ENCODE measurements at places on chromosomes 16 and 17.

- no peak for DNase-seq
Measured at GRCh38 chr17:35011671-35012216, 31.4 kb downstream of the LIG3 start.

- DNase-seq = no peak
Measured at GRCh38 chr17:31452561-31453110, 61.2 kb downstream of the RAB11FIP4 start.

GRCh38 chr16:56357241-56357764 is 68.0 kb downstream of the AMFR start:
- no peak for DNase-seq

DNA sequence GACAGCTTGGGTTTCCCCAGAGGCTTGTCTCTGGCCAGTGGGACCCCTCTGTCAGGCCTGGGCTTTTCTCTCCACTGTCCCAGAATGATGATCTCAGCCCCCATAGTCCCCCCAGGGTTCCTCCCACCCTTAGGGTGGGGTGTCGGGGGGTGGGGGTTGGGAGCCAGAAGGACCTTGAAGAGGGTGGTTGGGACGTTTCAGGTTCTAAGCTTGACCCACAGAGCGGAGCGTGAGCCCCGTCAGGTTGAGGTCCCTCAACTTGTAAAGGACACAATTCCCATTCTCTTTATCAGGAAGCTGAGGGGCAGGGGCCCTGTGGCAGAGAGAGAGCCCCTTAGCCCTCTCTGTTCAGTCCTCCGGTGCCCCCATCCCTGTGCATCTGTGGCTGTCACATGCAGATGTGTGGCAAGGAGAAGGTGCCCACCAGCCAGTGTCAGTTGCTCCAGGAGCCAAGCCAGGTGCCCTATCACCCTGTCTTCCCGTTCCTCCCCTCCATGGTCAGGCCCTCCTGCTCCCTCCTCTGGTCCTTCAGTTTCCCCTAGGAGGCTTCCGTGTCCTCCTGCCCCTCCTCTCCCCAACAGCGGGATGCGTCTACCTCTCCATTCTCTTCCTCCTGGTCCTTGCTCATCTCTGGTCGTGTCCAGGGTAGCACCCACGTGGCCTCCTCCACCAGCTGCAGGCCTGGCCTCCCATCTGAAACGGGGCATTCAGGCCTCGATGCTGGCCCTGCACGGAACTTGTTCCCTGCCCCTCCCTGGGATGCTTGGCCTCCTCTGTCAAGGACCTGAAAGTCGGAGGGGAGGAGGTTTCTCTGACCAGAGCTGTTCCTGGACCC is 1.5 kb upstream of the NTN3 start:
- no peak for DNase-seq

DNA sequence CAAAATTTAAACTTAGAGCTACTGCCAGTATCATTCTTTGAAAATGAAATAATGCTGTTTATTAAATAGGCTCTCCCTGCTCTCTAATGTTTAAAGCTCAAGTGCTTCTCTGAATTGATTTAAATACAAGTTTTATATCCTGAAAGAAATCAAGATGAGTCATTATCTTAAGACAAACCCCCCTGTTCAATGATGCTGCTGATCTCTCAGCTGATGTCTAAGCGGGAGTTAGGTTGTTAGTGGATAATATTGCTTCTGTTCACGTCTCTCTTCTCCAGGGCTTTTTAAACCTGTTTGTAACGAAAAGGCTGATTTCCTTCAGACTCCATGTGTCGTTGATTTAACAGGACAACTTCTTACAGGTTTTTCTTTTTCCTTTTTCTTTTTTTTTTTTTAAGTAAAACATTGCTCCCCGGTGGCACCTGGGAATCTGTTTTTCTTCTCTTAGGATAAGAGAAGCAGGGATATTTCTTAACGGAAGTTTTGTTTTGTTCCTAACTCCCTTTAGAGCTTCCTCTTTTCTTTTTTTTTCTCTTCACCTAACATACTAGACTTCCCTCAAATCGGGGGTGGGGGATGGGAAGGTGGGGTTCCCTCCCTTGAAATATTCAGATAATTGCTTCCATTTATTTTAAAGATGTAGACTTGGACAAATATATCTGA is 807 bp upstream of the LYRM9 start:
- DNase-seq = no peak

- DNase-seq = no peak
Measured at GRCh38 chr17:14903854-14904253, 361.3 kb downstream of the PMP22 start.

DNA sequence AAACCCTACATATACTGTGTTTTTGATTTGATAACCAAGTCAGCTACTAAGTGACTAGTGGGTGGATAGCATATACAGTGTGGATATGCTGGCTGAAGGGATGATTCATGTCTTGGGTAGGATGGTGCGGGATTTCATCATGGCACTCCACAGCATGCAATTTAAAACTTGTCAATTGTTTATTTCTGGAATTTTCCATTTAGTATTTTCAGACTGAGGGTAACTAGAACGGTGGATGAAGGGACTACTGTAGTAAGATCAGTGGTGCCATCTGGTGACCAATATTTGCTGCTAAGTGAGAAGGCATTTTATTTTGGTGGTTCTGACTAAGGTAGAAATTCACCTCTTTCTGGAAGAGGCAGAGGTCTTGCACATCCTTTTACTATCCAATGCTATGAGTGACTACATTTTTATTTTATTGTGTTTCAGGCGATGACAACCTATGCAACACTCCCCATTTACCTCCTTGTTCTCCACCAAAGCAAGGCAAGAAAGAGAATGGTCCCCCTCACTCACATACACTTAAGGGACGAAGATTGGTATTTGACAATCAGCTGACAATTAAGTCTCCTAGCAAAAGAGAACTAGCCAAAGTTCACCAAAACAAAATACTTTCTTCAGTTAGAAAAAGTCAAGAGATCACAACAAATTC is 3.1 kb downstream of the CDC6 start:
- DNase-seq = peak; percentile 88

GRCh38 chr16:2471016-2471652 is at the start of gene NTN3:
NTN3 (plus strand) TSS chr16:2471297; CDS start chr16:2471702, 405 bp downstream.
- no peak for DNase-seq

- no peak for DNase-seq
Measured at GRCh38 chr16:6932871-6933385, 399.7 kb upstream of the RBFOX1 start.

- DNase-seq = no peak
Measured at GRCh38 chr17:50080827-50081226, 14.3 kb upstream of the PDK2 start.

DNA sequence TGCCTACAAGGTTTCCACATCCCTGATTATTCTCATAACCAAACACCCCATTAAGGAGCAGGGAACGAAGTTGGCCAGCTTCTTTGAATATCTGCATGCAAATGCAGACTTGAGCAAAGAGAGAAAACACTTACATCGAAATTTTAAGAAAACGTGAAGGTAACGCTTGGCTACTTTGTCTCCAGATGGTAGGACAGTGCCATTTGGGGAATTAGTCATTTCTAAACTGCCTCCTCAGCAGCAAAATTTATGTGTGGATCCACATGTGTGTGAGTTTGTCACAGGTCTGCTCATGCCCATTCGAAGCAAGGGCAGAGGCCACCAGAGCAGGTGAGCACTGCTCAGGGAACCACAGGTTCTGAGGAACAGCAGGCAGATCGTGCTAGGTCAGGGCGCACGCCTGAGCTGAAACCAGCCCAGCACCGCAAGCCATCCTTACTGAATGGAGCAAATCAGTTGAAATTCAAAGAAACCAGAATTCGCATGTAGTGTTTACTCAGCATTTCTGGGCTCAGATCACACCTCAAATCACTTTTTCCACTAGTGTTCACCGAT is 80.1 kb downstream of the SOCS1 start:
- no peak for DNase-seq

GRCh38 chr17:39735882-39736281 is 1.9 kb upstream of the GRB7 start:
- no peak for DNase-seq

DNA sequence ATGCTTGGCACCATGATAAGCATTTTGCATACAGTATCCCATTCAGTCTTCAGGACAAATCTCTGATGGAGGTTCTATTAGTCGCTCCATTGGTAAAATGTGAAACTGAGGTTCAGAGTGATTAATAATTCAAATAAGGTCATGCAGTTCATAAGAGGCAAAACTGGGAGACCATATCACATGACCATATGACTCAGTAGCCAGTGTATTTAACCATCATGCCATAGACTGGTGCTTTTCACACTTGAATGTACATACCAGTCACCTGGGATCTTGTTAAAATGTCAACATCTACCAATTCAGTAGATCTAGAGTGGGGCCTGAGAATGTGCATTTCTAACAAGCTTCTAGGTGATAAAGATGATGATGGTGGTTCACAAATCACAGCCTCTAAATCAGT is 4.3 kb downstream of the ACSM3 start:
- no peak for DNase-seq

DNA sequence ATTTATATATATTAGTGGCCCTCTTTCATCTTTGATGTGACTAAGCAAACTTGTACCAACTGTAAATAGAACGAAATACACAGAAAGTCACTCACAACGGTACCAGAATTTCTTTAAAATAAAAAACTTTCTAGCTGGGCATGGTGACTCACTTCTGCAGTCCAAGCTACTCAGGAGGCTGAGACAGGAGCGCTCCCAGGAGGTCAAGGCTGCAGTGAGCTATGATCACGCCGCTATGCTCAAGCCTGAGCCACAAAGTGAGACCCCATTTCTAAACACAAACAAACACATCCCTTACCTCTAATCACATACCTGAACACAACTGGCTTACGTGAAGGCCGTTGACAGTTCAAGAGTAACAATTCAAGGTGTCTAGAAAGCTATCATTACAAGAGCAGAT is 29.7 kb downstream of the STAT5B start:
- DNase-seq = no peak

- no peak for DNase-seq
Measured at GRCh38 chr16:11377154-11377553, 31.9 kb downstream of the RMI2 start.

- DNase-seq = no peak
Measured at GRCh38 chr17:51147650-51148049, 5.7 kb upstream of the NME1 start.

GRCh38 chr17:5045496-5045895 is 10.3 kb upstream of the SLC52A1 start:
- no peak for DNase-seq

DNA sequence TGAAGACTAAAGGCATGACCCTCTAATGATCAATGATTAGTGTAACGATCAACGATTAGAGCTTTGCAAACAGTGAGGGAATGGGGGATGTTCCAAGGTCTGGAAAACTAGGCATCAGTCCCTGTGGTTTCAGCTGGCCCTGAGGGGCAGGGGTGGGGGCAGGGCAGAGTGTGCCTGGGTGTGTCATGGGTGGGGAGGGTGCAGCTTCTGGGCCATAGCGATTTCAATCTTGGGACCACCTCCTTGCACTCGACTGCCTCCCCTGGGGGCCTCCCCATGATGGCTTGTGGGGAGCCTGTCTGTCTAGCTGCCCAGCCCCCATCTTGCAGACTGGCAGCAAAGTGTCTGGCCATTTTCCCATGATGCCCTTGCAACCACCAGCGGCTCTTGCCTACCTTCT is 8.4 kb downstream of the TAC4 start:
- no peak for DNase-seq

- no peak for DNase-seq
Measured at GRCh38 chr16:88979353-88980015, 2.5 kb upstream of the CBFA2T3 start.

All from AG04450 (cell line).